ENCODE measurements at places on chromosomes 2 and 18.

DNA sequence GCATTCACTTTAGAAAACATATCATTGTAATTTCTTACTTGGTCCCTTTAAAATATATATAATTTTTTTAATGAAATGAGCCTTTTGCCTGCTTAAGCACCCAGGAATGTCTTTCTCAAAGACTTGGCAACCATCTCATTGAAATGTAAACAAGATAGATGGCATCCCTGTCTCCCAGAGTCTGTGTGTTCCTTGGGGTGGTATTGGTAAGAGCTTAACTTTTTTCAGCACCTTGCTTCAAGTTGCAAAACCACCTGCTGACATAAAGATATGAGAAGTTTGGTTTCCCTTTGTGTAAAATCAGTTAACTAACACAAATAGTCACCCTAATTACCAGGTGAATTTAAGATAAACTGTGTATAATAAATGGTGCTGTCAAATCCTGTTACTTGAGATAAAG is 266.9 kb downstream of the DSC3 start:
- no peak for DNase-seq

DNA sequence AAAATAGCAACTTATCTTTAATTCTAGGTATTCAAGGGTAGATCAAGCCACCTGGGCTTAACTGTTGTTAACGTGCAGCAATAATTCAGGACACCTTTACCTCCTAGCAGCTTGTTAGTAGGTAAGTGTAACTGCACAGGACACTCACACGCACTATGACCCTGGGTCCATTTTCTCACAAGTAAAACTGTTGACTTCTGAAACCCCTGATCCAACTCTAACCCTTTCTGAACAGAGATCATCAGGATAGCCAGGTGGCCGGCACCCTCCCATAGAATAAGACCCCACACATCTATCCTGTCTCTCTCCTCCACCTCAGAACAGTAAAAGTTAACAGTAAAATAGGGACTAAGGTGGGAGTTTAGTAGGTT is 610 bp downstream of the SPC25 start:
- no peak for DNase-seq

- peak; percentile 47 for DNase-seq
Observed at GRCh38 chr2:200863782-200864175, 679 bp downstream of the CLK1 start.

GRCh38 chr2:11539317-11540147 is 5.7 kb downstream of the GREB1 start:
- DNase-seq = no peak

DNA sequence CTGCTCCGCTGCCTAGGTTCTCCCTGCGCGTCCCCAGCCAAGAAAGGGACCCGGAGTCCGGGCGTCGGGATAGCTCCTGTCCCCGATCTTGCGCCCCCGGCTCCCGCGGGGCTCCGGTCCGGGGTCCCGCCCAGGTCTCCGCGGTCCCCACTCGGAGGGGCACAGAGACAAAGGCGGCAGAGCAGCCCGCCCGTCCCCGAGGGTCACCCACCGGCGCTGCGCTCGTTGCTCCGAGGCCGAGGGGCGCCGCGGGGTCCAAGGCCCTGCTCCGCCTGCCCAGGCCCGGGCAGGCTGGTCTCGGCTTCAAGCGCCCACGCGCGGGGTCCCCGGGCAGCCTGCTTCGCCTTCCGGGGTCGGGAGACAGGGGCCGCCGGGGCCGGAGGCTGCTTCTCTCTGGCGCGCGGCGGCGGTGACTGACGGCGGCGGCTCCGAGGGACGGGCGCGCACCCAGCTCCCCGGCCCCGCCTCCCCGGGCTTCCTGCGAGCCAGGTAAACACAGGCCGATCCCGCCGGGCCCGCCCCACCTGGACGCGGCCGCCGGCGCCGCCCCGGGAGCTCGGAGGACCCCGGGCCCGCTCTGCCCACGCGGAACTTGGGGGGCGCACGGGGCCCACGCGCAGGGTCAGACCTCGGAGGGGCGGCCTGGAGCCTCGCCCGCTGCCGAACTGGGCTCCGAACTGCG is at the start of gene MBP:
TSS of gene MBP (minus strand) at position 415 of the 682 bp plus-strand sequence. CDS start 27,522 bp downstream, outside the sequence.
- peak; percentile 28 for DNase-seq

- peak; percentile 19 for DNase-seq
Observed at GRCh38 chr2:54103454-54104314, 11.7 kb upstream of the ACYP2 start.

GRCh38 chr2:88019985-88020384 is 3.6 kb upstream of the RNU2-63P start:
- no peak for DNase-seq

- DNase-seq = no peak
Observed at GRCh38 chr2:112585400-112585799, 991 bp downstream of the CHCHD5 start.

DNA sequence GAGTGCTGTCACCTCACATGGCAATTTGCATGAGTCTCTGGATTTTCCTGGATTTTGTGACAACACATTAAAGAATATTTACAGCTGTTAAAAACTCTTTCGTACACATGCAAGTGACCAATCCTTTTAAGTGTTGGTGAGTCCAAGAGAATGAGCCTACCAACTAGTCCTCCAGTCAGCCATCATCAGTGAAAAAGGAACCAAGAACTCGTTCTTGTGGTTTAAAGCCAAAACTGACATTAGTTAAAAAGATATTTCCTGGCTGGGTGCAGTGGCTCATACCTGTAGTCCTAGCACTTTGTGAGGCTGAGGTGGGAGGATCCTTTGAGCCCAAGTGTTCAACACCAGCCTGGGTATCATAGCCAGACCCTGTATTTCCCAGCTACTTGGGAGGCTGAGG is 215.4 kb upstream of the ITGA4 start:
- DNase-seq = no peak

GRCh38 chr2:129396980-129397599 is 582.4 kb upstream of the RAB6C start:
- DNase-seq = peak; percentile 2

GRCh38 chr2:26723991-26724750 is 31.6 kb downstream of the KCNK3 start:
- peak; percentile 91 for DNase-seq

DNA sequence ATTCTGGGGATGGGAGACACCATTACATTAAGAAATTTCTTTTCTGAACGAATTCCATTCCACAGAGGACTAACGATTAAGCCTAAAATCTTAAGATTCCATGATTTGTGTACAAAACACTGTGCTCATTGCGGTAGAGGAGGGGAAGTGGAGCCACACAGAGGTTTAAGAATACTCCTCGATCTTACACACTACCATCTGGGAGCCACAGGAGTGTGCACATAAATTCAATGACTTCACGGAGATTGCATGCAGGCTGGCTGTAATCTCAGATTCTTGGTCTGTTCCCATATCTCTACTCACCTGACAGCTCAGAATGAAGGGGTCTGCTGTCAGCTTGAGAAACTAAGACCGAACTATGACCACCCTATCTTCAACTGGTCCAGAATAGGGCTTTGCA is 762 bp downstream of the VPS4B start:
- no peak for DNase-seq

- no peak for DNase-seq
Observed at GRCh38 chr2:179429597-179429996, 165.0 kb upstream of the SESTD1 start.
